ENCODE measurements at places on chromosomes 6 and 20.

GRCh38 chr6:19301980-19302379 is 535.2 kb upstream of the ID4 start:
- DNase-seq = no peak

- DNase-seq = no peak
Measured at GRCh38 chr6:129575378-129576118, 134.4 kb downstream of the ARHGAP18 start.

DNA sequence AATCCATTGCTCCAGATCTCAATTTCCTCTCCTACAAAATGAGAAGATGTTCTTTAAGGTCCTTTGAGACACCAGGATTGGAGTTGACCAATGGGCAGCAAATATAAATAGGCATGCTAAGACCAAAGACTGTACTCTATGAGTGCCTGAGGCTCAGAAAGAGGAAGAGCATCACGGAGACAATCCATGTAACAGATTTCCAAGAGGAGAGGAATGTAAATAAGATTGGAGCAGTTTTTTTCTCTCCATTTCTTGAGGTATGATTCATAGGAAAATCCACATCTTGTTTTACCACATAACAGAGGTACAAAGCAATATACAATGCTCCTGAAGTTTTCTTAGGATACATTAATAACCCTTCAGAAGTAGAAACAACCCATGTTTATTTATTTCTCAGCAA is 109.8 kb downstream of the UBE3D start:
- no peak for DNase-seq

GRCh38 chr6:98831057-98831958 is 3.1 kb upstream of the POU3F2 start:
- DNase-seq = no peak

DNA sequence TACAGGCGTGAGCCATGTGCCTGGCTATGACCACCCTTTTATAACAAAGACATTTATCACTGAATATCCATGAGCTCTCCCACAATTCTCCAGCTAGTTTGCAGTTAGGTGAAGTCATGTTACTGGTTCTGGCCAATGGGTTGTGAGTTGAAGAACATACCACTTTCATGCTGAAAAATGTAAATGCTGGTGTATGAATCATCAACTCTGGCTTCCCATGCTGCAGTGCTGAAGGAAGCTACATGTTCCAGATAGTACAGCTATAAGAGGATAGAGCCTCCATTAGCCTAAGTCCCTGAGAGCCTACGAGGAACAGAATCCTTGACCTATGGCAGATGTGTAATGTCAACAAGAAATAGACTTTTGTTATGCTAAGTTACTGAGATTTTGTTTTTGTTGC is 180.4 kb downstream of the BTBD9 start:
- no peak for DNase-seq

DNA sequence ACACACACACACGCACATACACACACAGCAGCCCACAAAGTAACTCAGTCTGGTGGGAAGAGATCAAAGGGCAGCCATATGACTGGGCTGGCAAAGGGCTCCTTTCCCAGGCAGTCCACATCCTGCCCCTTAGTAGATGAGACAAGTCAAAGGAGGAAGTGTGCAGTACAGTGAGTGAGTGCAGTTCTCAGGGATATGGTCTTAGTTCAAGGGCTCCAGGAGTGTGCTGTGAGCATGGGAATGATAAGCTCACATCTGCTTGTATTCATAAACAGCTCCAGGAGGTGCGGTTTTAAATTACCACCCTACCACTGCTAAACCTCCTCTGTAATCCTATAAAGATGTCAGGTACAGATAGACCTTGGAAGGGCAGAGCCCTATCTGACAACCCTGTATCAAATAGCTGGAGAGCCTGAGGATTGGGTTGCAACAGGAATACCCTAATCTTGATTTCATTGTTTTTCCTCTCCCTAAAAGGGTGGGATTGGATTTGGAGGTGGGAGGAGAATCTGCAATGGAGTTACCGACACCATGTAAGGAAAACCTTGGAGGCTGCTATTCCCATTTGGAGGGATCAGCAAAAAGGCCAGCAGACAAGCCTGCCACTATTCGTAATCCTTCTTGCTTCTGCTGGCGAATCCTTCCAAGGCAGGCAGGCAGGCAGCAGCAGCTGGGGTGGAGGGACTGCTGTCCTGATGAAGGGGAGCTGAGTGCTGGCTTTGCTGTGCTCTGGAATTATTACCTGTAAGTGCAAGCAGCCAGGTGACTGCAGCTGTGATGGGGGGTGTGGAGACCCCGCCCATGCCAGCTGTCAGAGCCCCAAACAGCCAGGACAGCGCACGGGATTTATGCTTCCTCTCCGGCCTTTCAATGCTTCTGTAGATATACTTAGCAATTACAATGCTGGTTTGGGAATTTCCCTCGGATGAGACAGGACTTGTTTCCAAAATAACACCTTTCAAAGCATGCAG is 342.7 kb downstream of the PRL start:
- no peak for DNase-seq

DNA sequence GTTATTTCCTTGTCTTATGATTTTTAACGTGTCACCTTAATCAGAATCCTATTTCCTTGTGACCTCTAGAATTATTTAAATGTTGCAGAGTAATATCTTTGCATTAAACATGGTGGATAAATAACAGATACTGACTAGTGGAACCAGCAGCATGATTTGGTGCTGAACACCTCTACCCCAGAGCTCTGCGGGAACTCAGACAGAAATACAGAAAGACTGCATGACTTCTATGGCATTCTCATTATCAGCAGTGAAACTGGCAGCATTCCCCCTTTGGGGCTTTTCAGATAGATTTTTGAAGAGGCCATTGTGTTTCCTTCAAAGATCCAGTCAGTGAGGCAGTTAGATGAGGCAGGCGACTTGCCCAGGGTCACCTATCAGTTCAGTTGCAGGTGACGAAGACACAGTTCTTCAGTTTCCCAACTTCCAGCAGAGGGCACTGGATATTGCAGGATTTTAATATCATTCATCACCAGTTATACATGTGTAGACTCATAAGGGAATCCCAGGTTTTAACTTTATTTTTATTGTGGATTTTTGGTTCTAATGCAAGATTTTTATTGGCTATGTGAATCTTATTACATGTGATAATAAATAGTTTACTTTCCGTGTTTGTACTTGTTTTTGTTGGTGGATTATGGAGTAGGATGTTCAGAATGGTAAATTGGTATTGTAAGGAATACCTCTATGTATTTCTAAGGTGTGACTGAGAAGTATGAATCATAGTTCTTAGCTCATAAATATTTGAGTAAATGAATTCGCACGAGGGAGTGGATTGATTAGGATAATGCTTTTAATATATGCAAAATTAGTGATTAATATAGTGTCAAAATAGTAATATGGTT is 81.3 kb downstream of the AFDN start:
- DNase-seq = no peak

- no peak for DNase-seq
Measured at GRCh38 chr6:37515712-37516075, 16.0 kb upstream of the CCDC167 start.

GRCh38 chr6:131721161-131721560 is 10.3 kb upstream of the CTAGE9 start:
- no peak for DNase-seq

- no peak for DNase-seq
Measured at GRCh38 chr6:82494367-82494766, 130.8 kb downstream of the TPBG start.

DNA sequence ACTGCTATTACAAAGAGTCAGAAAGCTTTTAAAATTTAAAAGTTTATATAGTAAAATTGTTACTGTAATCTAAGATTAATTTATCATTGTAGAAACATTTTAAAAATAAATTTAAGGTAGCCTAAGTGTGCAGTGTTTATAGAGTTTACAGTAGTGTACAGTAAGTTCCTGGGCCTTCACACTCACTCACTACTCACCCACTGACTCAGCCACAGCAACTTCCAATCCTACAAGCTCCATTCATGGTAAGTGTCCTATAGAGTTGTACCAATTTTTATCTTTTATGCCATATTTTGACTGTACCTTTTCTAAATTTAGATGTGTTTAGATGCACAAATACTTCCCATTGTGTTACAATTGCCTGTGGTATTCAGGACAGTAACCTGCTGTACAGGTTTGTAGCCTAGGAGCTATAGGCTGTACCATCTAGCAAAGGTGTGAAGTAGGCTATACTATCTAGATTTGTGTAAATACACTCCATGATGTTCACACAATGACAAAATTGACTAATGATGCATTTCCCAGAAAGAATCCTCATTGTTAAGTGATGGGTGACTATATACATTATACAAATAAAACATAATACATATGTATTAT is 10.2 kb upstream of the TMEM170B start:
- no peak for DNase-seq

GRCh38 chr20:21920211-21920610 is 214.7 kb downstream of the PAX1 start:
- DNase-seq = no peak

DNA sequence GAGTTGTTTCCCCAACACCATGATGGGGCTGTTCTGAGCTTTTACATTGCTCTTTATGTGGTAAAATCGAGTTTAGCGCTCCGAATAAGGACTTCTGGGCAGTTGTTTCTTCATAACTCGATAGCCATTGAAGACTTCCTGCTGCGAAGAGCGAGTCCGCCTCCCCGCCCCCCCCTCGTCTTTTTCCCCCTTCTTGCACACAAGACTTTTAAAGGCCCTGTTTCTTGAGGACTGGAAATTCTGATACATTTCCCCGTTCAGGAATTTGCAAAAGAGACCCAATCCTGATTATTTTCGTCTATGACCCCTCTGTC is 1.5 kb upstream of the CITED2 start:
- no peak for DNase-seq

DNA sequence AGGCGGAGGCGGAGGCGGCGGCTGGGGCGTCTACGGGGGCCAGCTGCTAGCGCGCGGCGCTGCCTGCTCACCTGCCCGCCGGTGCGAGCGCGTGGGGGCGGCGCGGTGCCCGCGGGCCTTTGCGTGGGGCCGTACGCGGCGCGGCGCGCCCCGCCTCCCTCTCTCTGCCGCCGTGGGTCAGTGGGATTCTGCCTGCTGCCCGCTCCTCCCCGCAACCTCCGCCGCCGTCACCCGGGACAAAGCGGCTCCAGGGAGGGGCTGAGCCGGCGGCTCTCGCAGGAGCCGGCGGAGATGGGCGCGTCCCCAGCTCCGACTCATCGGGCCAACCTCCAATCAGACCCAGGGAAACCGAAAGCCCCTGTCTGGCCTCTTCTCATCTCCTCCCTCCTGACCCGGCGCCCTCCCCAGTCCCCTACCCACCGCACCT is at the start of gene RCAN2:
Gene RCAN2 (minus strand): TSS at position 249 of the 427 bp plus-strand sequence.
- DNase-seq = no peak

DNA sequence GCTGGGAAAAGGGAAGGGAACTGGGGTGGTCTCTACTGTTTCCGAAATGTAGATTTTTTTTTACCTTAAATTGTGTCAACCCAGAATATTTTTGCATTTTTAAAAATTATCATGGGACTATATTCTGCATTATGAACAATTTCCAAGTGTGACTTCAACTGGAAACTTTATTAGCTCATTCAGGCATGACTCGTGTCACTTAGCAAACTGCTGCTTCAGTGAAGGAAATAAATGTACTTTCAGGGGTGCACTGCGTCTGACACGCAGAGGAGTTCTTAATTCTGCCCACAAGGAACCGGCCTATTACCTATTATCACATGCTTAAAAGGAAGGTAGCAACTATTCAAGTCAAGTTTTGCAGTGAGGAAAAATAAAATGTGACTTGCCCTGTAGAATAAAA is 291.3 kb upstream of the PRDM1 start:
- no peak for DNase-seq

DNA sequence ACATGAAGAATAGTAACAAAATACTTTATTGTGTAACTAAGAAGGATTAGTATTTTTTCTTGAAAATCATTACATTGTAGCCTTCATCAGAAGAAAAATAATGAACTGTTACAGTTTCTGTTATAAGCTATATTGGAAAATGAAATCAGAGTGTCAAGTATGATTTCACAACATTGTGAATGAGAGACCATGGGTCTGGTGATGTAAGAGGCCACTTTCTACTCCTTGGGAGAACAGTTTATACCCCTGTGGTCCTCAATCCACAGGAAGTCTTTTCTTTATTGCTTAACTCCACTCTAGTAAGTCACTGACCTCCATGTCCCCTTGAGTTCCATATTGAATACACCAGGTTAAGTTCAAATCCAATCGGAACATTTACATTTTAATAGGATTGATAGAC is 218.7 kb upstream of the FERMT1 start:
- DNase-seq = no peak

DNA sequence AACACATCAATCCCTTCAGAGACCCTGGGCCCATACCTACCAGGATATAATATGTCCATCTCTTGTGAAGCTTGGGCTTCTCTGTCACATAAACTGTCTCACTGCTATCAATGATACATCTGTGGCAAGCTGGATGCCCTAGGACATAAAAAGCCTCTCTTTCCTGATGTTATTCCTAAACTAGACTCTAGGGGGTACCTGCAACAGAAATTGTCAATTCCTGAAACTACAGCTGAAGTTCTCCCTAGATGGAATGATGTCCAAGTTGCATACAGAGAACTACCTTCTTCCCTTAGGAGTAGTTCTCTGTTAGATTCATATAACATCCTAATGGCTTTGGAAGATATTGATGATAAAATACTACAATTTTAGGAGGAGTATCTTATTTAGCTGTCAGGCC is 35.8 kb downstream of the TBX18 start:
- no peak for DNase-seq

DNA sequence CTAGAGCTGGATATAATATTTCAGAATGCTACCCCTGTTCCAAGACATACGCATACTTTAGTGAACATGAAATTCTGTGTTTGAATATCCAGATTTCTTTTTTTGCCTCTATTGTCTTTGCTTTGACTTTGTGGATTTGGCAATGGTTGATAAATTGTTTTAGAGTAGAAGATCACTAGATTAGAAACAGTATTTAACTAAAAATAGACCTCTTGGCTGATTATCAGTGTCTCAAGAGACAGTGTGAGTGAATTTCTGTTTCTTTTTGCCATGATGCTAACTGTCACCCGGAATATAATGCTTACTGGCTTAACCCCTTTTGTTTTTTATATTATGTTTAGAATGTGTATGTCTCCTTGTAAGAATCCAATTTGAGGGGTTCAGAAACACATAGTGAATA is 102.5 kb downstream of the PLCB1 start:
- DNase-seq = no peak

GRCh38 chr20:58613061-58613854 is 37.8 kb upstream of the STX16 start:
- no peak for DNase-seq

- no peak for DNase-seq
Measured at GRCh38 chr20:50856475-50857041, 61.7 kb downstream of the BCAS4 start.
